ENCODE measurements at places on chromosomes 3 and 15.

DNA sequence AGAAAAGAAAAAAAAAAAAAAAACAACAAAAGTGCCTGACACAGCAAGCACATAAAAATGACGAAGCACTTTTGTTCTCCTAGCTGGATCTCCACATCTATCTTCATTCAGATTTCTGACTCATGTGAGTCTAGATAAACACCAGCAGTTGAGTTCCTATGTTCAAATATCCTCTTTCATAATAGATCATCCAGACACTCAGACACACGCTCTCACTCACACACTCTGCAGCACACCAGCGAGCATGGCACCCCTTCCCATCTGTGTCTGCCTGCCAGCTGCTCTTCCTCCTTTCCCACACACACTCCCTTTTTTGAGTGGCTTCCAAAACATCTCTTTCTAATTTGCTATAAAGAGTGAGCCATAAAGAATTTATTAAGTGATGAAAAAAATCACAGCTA lies 19.8 kb upstream of the CELF6 start:
- DNase-seq = no peak

GRCh38 chr15:48650931-48651330 lies 5.4 kb upstream of the FBN1 start:
- DNase-seq = no peak

DNA sequence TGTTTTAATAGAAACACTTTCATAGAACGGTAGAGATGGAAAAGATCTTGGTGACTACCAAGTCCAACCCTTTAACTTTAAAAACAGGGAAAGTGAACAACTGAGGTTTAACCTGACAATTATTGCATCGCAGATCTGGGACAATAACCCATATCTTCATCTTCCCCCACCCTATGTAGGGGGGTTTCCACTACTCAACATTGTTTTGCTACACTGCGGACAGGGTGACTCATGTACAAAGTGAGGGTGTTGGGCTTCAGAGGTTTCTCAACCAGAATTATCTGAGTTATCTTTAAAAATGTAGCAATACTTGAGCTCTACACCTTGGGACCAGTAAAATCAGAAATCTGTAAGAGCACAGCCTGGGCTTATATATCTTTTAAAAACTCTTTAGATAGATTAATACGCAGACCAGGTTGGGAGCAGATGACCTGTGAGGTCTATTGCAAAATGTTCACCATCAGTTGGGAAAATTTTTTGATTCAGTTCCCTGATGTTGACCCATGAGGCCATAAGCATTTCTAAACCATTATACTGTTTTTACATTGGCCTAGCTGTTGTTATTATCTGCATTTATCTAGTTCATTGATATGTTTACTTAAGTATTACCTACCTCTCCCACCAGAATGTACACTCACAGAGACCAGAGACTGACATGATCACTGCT lies 103.6 kb upstream of the ICE2 start:
- no peak for DNase-seq

DNA sequence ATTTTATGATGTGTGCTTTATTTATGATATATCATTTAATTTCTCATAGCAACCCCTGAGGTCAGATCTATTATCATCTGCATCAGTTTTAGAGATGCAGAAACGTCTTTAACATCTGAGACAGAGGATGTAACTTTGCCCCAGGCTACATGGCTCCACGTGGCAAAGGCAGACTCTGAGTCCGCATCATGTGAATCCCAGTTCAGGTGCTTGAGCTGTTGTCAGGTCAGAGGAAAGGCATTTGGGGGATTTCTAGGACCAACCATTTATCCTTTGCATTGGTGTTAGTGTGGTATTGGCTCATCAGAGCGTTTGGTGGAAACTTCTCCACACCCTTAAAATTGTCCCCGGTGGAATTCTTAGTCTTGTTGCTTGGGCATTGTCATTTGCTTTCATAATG lies 10.8 kb downstream of the CACNA2D3 start:
- no peak for DNase-seq

DNA sequence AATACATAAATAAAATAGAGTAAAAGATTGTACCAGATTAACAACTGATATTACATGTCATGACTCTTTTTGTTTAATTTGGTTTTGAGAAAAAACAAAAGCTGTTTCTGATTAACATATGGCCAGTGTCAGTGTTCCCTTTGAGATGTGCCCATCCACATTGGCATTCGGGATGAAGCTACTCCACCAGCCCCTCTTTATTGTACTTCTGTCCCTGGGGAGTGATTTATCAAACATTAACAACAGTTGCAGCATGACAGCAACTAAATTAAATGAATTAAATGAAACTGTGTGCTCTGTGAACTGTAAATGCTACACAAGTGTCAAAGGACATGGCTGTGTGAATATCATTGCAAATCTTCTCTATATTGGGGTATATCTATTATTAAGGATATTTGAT lies 25.9 kb upstream of the MTMR10 start:
- no peak for DNase-seq

GRCh38 chr3:17384567-17385296 lies 357.7 kb downstream of the TBC1D5 start:
- no peak for DNase-seq
